ENCODE measurements at places on chromosomes 1 and 21. TPM values are rescaled to one million over a fixed set of nuclear protein-coding genes. Genes with fewer than 3 reads are reported as not detected.

TMIGD3 gene
- total RNA-seq, result not detected

GRCh38 chr21:37341254-37341960, 25.2 kb upstream of the DYRK1A start:
- no peaks in the 10 kb centered on the region for H3K36me3 ChIP-seq
- no peak for DNase-seq
- H3K27me3 ChIP-seq, result no peaks in the 10 kb centered on the region
- H3K27ac ChIP-seq, result no peak overlapping the region
- H3K4me1 ChIP-seq, result peaks cover 16% of the 10 kb centered on the region
- no peak overlapping the region for H3K4me3 ChIP-seq

DNA sequence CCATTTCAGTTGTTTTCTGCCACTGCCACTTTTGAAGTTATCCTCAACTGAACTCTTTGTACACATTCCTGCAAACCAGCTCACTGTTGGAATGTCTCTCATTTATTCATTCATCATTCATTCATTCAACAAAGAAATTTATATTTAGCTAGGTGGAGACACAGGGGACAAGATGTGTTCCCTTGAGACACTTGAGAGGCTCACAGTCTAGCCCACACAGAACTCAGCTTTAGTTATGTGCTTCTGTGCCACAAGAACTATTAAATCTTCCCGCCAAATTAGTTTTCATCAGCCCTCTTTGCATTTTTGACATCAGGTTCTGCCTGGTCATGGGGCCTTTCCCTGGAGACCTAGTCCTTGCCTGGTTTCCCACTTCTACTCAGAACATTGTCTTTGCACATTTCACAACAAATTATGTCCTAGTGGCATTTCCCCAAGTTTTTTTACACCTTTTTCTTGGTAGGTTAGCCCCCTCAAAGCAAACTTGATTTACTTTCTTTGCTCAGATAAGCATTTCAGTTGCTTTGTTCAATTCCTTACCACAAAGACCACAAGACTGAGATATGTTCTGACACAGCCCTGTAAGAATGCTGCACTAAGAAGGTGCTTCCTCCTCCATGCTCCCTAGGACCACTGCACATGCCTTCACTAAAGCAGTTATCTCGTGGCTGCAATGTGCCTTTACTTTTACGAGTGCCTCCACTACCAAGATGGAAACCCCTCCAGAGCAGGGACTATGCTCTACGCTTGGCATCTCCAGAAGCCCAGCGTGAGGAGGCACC, 31.0 kb downstream of the ILDR2 start:
- no peaks in the 10 kb centered on the region for H3K27me3 ChIP-seq
- no peak overlapping the region for H3K4me3 ChIP-seq
- no peaks in the 10 kb centered on the region for H3K4me1 ChIP-seq
- H3K27ac ChIP-seq, result no peak overlapping the region

DNA sequence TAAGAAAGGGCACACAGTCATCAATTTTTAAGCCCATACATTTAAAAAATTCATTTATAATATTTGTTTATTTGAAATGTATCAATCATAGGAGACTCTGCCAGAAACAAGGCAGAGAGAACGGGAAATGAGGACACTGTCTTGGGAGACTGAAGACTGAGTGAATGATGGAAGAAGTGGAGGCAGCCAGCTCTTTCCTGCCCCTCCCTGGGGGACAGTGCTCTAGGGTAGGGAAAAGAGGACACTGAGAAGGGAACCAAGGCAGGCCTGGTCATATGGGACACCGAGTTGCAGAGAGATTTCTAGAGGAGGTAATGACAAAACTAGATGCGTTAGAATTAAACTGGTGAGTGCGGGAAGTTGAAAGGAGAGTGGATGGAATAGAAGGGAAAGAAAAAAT, 31.6 kb downstream of the EEIG2 start:
- H3K4me1 ChIP-seq, result no peaks in the 10 kb centered on the region
- no peak overlapping the region for H3K4me3 ChIP-seq
- no peak for DNase-seq
- H3K27me3 ChIP-seq, result no peaks in the 10 kb centered on the region

DNA sequence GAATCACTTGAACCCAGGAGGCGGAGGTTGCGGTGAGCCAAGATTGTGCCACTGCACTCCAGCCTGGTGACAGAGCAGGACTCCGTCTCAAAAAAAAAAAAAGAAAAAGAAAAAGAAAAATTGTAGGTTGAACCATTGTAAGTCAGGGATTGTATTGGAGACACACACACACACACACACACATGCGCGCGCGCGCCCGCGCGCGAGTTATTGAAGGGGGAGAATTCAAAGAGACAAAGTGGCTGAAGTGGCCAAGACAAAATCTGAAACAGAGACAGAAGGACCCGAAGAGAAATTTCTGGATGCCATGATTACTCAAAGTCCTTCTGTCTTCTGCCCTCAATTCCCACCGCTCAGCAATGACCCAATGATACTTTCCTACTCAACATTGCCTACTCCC, 3.7 kb upstream of the KLHDC9 start:
- H3K4me3 ChIP-seq, result no peak overlapping the region
- DNase-seq, result no peak
- H3K27me3 ChIP-seq, result peaks cover 15% of the 10 kb centered on the region

LCE1A gene
- not detected for total RNA-seq

CKS1B gene
- 217 TPM for total RNA-seq

DNA sequence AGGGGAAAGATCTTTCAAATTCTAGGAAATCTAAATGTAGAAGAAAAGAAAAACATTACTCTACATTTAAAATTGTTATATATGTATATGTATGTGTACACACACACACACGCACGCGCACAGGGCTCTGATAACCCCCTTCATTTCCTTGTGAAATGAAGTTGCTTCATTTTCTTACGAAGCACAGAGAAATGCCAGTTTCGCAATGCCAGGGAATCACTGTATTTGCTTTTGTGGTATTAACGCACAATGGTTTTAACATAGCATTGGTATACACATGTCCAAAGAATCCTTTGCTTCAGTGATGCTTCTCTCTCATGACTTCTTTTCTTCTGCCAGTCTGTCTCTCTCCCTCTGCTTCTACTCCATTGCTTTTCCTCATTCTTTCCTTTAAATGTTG, 8.4 kb upstream of the DDAH1 start:
- H3K36me3 ChIP-seq, result no peaks in the 10 kb centered on the region
- no peak overlapping the region for H3K27ac ChIP-seq
- H3K4me1 ChIP-seq, result no peaks in the 10 kb centered on the region
- peak; percentile 10 for DNase-seq
- no peak overlapping the region for H3K4me3 ChIP-seq

- H3K27ac ChIP-seq, result no peak overlapping the region
- no peak overlapping the region for H3K4me3 ChIP-seq
- no peak for DNase-seq
- no peaks in the 10 kb centered on the region for H3K27me3 ChIP-seq
- no peaks in the 10 kb centered on the region for H3K36me3 ChIP-seq
- H3K4me1 ChIP-seq, result no peaks in the 10 kb centered on the region
These were observed 1.7 kb downstream of the KCNK1 start for GRCh38 chr1:233615571-233615970.

DNA sequence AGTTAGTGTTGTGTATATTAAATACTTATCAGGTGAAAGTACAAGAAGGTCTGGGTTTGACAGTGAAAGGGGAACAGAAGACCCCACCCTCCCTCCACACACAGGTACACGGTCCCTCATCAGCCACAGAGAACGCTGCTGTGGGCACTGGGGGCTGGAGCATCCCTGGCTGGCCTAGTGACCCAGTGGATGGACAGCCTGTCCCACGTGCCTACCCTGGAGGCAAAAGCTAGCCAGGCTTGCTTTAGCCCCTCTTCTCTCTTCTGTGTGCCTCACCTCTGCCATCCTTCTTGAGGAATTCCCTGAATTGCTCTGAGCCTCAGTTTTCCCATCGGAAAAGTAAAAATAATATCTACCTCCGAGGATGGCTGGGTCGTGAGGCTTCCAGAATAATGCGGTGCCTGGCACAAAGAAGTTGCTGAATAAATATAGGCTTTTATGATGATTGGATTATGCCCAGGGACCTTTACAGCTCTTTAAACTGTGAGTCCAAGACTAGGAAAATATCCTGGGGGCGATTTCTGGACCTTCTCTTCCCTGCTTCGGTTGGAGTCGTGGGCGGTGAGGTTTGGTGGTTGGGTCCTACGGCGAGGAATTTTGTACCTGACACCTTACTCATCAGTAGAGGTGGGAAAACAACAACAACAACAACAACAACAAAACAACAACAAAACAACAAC, 918 bp downstream of the IFNLR1 start:
- peak overlapping the region; percentile 78 for H3K27ac ChIP-seq
- H3K4me1 ChIP-seq, result peaks cover 76% of the 10 kb centered on the region
- H3K27me3 ChIP-seq, result no peaks in the 10 kb centered on the region
- no peaks in the 10 kb centered on the region for H3K36me3 ChIP-seq
- H3K4me3 ChIP-seq, result peak overlapping the region; percentile 68
- DNase-seq, result no peak

- H3K27me3 ChIP-seq, result peaks cover 9% of the 10 kb centered on the region
- H3K4me3 ChIP-seq, result no peak overlapping the region
- peaks cover 8% of the 10 kb centered on the region for H3K4me1 ChIP-seq
- no peak overlapping the region for H3K27ac ChIP-seq
These were observed 2.2 kb upstream of the FOXD3 start for GRCh38 chr1:63320022-63320721.

- no peak for DNase-seq
- no peaks in the 10 kb centered on the region for H3K27me3 ChIP-seq
- H3K27ac ChIP-seq, result no peak overlapping the region
- no peak overlapping the region for H3K4me3 ChIP-seq
These were observed 13.5 kb downstream of the RUNX1 start for GRCh38 chr21:35035581-35035980.

GRCh38 chr1:243558576-243558975, 291.5 kb downstream of the AKT3 start:
- no peak for DNase-seq
- H3K4me3 ChIP-seq, result no peak overlapping the region
- H3K27ac ChIP-seq, result no peak overlapping the region
- H3K27me3 ChIP-seq, result no peaks in the 10 kb centered on the region

Data from HepG2 (cell line).